ENCODE measurements at places on chromosomes 6 and 20.

GRCh38 chr6:149114167-149114566 lies 203.3 kb upstream of the TAB2 start:
- DNase-seq: peak; percentile 62

DNA sequence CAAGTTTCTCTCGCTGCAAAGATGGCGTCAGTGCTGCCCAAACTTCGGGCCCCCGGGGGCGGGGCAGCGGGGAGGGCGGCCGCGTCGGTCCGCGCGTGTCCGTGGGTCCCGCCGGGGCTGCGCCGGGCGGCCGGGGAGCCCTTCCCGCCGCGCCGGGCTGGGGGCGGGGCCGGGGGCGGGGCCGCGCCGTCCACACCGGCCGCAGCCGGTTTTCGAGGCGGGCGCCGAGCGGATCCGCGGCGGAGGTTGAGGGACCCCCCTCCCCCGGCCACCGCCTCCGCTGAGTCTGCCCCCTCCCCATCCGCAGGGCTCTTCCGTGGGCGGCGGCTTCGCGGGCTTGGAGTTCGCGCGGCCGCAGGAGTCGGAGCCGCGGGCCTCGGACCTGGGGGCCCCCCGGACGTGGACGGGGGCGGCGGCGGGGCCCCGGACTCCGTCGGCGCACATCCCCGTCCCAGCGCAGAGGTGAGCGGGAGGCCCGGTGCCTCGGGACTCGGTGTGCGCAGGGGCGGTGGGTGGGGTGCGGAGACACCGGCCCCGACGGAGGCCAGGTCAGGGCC lies 572 bp downstream of the SLC2A4RG start:
- DNase-seq: peak; percentile 31

GRCh38 chr6:74113901-74114300 lies 417.9 kb downstream of the CD109 start:
- no peak for DNase-seq

DNA sequence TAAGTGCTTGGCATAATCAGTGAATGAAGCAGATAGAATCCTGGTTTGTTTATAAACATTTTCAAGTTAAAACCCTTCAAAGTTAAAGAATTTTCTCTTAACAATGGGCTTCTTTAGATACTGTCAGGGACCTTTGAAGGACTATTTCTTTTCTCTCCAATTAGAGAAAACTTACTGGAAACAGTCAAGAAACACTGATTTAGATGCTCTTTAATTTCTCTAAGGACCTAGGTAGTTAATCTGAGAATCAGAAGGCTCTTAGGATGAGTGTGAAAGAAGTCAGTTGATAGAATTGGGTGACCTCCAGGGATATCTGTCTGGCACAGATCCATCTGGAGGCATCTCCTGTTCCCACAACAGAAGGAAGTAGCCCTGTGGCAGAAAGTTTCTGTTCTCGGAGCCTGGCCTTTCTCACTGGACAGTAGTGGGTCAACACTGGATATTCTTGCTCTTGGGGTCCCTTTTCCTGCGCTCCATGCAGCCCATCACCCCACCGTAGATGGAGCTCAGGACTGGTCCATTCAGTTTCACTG lies 22.5 kb downstream of the KIAA0408 start:
- no peak for DNase-seq

- no peak for DNase-seq
These were observed 28.7 kb upstream of the PMEPA1 start for GRCh38 chr20:57738484-57738883.

GRCh38 chr20:35454881-35455609 lies at the start of gene CEP250:
CEP250 (plus strand) TSS chr20:35455598; CDS start chr20:35462368, 6,770 bp downstream.
- peak; percentile 96 for DNase-seq

- DNase-seq: no peak
These were observed 253.4 kb downstream of the PRL start for GRCh38 chr6:22043284-22043962.

DNA sequence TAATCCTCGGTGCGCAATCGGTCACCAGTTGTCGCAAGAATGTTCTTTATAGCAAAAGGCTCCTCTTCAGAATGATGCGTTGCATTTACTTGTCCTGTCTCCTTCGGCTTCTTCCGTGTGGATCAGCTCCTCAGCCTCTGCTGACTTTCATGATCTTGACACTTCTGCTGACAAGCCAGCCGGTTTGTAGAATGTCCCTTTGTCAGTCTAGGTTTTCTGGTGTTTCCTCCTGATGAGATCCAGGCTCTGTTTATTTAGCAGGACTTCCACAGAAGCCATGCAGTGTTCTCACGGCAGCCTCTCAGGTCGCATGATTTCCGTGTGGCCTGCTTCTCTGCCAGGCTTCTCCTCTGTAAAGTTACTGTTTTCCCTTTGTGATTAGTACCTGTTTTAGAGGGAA lies 66.9 kb downstream of the STX11 start:
- DNase-seq: peak; percentile 1

GRCh38 chr6:131107151-131107550 lies 28.1 kb upstream of the AKAP7 start:
- no peak for DNase-seq

GRCh38 chr20:41359541-41360011 lies 7.0 kb downstream of the EMILIN3 start:
- no peak for DNase-seq

- no peak for DNase-seq
These were observed 18.7 kb downstream of the CNKSR3 start for GRCh38 chr6:154491567-154492470.

- no peak for DNase-seq
These were observed 1131.7 kb upstream of the EYS start for GRCh38 chr6:66838764-66839163.

GRCh38 chr20:61295682-61296628 lies 43.9 kb downstream of the CDH4 start:
- no peak for DNase-seq

DNA sequence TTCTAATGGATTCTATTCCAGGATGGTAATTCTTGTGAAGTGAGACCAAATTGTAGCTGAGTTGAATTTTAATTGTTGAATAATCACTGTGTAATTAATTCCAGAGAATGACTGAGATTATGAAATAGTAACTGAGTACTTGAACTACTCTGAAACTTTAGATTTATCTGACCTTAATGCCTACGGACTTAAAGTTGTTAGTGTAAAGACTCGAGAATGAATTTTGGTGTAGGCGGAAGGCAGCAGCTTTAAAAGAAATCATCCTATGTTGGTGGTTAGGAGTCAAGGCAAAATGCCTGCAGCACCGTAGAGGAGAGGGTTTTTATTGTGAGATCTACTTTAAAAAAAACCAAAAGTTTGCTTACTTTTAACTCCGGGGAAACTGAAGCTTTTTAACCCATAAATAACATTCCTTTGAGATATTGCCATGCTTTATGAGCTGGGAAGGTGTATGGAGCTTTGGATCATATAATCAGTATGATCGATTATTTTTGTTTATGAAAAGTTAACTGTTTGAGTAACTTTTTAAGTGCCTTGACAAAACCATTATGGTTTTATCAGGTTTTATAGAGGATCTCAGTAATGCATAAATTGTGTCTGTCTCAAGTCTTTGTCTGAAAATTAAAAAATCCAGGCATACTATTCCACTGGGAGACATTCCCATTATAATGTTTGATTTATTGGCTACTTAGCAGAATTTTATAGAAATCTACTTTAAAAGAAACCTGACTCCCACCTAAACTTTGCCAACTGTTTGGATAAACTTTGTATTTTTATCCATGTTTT lies 46.1 kb downstream of the MYO6 start:
- DNase-seq: no peak

- peak; percentile 84 for DNase-seq
These were observed 48.8 kb downstream of the CTCFL start for GRCh38 chr20:57476084-57476526.

GRCh38 chr6:116404696-116405095 lies 33.9 kb downstream of the DSE start:
- DNase-seq: no peak

GRCh38 chr6:37547564-37548061 lies 47.9 kb upstream of the CCDC167 start:
- peak; percentile 72 for DNase-seq

DNA sequence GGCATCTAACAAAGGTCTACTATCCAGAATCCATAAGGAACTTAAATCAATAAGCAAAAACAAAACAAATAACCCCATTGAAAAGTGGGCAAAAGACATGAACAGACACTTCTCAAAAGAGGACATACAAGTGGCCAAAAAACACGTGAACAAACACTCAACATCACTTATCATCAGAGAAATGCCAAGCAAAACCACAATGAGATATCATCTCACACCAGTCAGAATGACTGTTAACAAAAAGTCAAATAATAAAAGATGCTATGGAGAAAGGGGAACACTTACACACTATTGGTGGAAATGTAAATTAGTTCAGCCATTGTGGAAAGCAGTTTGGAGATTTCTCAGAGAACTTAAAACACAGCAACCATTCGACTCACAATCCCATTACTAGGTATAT lies 19.4 kb upstream of the VNN1 start:
- DNase-seq: no peak

All from common myeloid progenitor, CD34-positive (primary cell).